ENCODE measurements at places on chromosomes 13 and 19.
A peak's percentile ranks its signal among the peaks of the same experiment; 100 is the strongest.

- no peak overlapping the region for H3K27ac ChIP-seq
- H3K27me3 ChIP-seq, result no peaks in the 10 kb centered on the region
- H3K4me1 ChIP-seq, result peaks cover 4% of the 10 kb centered on the region
- no peak for DNase-seq
Observed at GRCh38 chr13:43362556-43362955, 339.2 kb downstream of the DNAJC15 start.

DNA sequence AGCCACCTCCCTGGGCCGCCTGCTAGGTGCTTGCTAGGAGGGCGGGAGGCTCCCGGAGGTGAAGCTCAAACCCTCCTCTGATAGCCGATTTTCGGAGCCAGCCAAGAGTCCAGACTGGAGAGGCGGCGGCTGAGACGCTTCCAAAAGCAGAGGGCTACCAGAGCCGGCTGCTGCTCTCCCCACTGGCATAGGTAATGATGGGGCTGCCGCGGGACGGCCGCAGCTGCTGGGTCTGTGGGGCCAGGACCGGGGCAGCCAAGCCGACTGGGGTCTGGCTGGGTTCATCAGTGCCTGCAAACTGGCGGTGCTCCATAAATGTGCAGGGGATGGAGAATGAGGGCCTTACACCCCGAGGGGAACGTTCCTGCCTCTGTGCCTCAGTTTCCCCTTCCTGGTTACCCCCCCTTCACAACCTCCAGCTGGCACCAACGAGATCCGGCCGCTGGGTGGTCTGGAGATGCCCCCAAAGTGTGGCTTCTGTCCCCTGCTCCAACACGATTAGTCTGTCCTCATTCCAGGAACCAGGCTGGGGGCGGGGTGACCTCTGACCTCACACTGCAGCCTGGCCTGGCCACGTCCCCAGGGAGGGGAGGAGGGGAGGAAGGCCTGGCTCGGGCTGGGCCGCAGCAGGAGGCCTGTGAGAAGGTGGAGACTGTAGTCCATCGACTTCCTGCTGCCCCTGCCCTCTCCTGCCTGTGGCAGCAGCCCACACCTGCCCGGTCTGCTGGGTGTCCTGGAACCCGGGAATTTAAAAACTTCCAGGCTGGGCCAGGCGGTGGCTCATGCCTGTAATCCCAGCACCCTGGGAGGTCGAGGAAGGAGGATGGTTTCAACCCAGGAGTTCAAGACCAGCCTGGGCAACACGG lies 3.8 kb upstream of the WDR18 start:
- H3K4me1 ChIP-seq, result peaks cover 28% of the 10 kb centered on the region
- DNase-seq, result no peak
- no peak overlapping the region for H3K27ac ChIP-seq
- H3K4me3 ChIP-seq, result no peak overlapping the region
- H3K36me3 ChIP-seq, result peaks cover under 1% of the 10 kb centered on the region

DNA sequence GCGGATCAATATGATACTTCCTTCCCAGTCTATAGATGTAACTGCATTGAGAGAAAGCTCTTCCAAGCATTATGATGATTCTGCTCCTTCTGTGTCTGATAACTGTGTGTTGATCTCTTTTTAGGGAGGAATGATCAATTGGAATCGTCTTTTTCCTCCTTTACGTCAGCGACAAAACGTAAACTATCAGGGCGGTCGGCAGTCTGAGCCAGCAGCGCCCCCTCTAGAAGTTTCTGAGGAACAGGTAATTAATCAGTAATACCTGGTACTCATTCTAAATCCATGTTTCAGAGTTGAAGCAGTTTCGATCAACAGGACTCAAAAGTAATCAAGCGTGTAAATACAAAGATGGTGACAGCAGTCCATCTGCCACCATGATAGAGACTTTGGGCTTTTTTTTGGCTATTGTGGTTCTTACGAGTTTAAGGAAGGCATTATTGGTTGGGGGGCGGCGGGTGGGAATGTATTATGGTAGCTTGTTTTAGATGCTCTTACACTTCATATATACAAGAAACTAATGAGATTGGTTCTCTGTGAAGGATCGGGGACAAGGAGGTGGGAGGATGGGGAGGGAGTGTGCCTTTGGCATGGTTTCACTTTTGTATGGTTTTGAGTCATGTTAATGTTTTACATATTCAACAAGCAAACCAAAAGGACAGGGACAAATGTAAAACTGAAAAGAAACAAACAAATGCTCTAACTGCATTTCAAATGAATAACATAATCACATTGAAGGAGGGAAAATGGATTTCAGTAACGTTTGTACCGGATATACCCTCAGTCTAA lies 60.7 kb upstream of the GPR183 start:
- peaks cover 14% of the 10 kb centered on the region for H3K4me1 ChIP-seq
- DNase-seq, result no peak
- H3K36me3 ChIP-seq, result peaks cover 38% of the 10 kb centered on the region
- no peak overlapping the region for H3K27ac ChIP-seq
- H3K4me3 ChIP-seq, result no peak overlapping the region
- H3K27me3 ChIP-seq, result no peaks in the 10 kb centered on the region

- no peaks in the 10 kb centered on the region for H3K27me3 ChIP-seq
- no peak overlapping the region for H3K27ac ChIP-seq
- H3K4me3 ChIP-seq, result no peak overlapping the region
- no peaks in the 10 kb centered on the region for H3K36me3 ChIP-seq
- no peaks in the 10 kb centered on the region for H3K4me1 ChIP-seq
- DNase-seq, result no peak
Observed at GRCh38 chr13:112256716-112257494, 119.2 kb upstream of the SPACA7 start.

- DNase-seq, result no peak
- no peak overlapping the region for H3K27ac ChIP-seq
- no peaks in the 10 kb centered on the region for H3K27me3 ChIP-seq
- no peak overlapping the region for H3K4me3 ChIP-seq
- no peaks in the 10 kb centered on the region for H3K36me3 ChIP-seq
- H3K4me1 ChIP-seq, result no peaks in the 10 kb centered on the region
Observed at GRCh38 chr19:47663911-47664771, 49.1 kb upstream of the EHD2 start.

DNA sequence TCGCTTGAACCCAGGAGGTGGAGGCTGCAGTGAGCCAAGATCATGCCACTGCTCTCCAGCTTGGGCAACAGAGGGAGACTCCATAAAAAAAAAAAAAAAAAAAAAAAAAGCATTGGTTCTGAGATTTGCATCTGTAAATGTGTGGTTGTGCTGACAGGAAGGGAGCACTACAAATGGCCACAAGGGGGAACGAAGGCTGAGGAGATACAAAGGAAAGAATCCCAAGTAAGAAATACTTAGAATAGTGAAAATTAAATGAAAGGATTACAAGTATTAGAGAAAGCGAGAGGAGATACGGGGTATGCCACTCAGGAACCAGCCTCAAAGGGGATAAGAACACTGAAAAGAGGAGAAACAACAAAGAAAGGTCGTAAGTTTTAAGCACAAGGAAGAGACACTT lies 284.9 kb downstream of the KLF12 start:
- H3K4me1 ChIP-seq, result no peaks in the 10 kb centered on the region
- peak; percentile 48 for DNase-seq
- H3K27ac ChIP-seq, result no peak overlapping the region
- no peaks in the 10 kb centered on the region for H3K27me3 ChIP-seq
- H3K4me3 ChIP-seq, result no peak overlapping the region
- peaks cover 22% of the 10 kb centered on the region for H3K36me3 ChIP-seq

DNA sequence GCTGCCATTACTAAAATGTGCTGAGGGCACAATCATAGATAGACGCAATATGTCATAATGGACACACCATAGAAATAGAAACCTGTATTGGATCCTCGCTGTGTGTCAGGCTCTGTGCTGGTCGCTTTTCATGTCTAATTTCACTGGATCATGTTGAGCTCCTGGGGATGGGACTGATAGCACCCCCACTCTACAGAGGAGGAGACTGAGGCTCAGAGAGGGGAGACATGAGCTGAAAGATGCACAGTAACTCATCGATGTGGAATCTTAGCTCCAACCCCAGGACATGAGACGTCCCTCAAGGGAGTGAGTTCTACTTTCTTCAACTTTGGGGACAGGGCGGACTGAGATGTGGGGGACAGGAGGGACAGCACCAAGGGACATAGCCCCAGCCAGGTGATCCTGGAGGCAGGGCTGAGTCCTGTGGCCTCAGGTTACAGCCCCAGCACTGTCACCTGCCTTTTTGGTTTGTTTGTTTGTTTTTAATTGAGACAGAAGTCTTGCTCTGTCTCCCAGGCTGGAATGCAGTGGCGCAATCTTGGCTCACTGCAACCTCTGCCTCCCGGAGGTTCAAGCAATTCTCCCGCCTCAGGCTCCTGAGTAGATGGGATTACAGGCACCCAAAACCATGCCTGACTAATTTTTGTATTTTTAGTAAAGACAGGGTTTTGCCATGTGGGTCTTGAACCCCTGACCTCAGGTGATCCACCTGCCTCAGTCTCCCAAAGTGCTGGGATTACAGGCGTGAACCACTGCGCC lies 6.6 kb upstream of the GIPC1 start:
- no peak for DNase-seq
- no peaks in the 10 kb centered on the region for H3K27me3 ChIP-seq
- peaks cover 23% of the 10 kb centered on the region for H3K4me1 ChIP-seq
- no peaks in the 10 kb centered on the region for H3K36me3 ChIP-seq
- no peak overlapping the region for H3K4me3 ChIP-seq

- no peak overlapping the region for H3K4me3 ChIP-seq
- no peak for DNase-seq
- H3K36me3 ChIP-seq, result no peaks in the 10 kb centered on the region
Observed at GRCh38 chr19:18517606-18518005, 4.3 kb downstream of the ELL start.

DNA sequence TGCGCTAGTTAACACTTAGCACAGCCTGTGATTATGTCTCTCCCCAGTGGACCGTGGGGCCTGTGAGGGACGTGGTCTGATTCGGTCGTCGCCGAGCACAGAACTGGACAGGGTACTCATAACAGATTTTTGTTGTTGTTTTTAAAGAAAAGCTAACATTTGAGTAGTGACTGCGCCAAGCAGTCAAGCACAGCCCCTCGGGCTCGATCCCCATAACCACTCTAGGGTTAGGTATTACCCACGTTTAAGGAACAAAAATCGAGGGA lies 805 bp upstream of the PTOV1 start:
- H3K4me3 ChIP-seq, result peak overlapping the region; percentile 19
- H3K36me3 ChIP-seq, result peaks cover 29% of the 10 kb centered on the region
- peaks cover 51% of the 10 kb centered on the region for H3K4me1 ChIP-seq
- no peaks in the 10 kb centered on the region for H3K27me3 ChIP-seq

DNA sequence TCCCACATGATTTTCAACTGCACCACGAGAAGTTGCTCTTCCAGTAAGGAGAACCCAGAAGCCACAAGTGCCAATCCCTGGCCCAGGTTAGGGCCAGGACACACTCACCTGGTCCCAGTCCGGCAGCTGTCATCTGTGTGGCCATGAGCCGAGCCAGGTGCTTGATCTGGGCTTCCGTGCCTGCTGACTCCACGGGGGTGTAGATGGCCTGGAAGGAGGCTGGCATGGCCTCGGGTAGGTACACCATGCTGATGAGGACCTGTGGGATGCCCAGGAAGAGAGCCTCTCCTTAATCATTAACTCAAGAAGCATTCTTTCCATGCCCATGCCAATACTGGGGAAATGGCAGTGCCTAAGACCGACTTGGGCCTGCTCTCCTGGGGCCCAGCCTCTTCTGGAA lies 19.9 kb upstream of the RSPH6A start:
- peaks cover 89% of the 10 kb centered on the region for H3K36me3 ChIP-seq
- H3K4me3 ChIP-seq, result no peak overlapping the region
- no peak for DNase-seq
- no peaks in the 10 kb centered on the region for H3K27me3 ChIP-seq
- no peak overlapping the region for H3K27ac ChIP-seq
- H3K4me1 ChIP-seq, result no peaks in the 10 kb centered on the region

GRCh38 chr19:55454787-55455243 lies 6.6 kb downstream of the ISOC2 start:
- peaks cover 19% of the 10 kb centered on the region for H3K27me3 ChIP-seq
- H3K4me1 ChIP-seq, result peaks cover 20% of the 10 kb centered on the region
- H3K36me3 ChIP-seq, result peaks cover 12% of the 10 kb centered on the region
- DNase-seq, result peak; percentile 58
- no peak overlapping the region for H3K27ac ChIP-seq
